Cerebellum (tissue), 4 donors: ENCODE measurements at places on chromosomes 2 and 18. TPM values are rescaled to one million over a fixed set of nuclear protein-coding genes. Genes with fewer than 3 reads are reported as not detected.

Gene TMEM247
- not detected for total RNA-seq

Gene LOXHD1
- 0.18 TPM for total RNA-seq

Gene CCDC74B
- total RNA-seq: 6.0 TPM

Gene STK39
- 37.4 TPM for total RNA-seq

Gene TSPYL6
- 0.18 TPM for total RNA-seq

Gene POTEF
- 0.27 TPM for total RNA-seq

Gene MFSD2B
- 0.64 TPM for total RNA-seq

Gene G6PC2
- total RNA-seq: not detected

Gene CFAP65
- 1.00 TPM for total RNA-seq

Gene PECR
- 50.7 TPM for total RNA-seq

Gene GCKR
- total RNA-seq: 0.54 TPM

Gene TTC21B
- 73.6 TPM for total RNA-seq

Gene PROKR1
- total RNA-seq: 2.7 TPM

Gene NCKAP5
- 25.3 TPM for total RNA-seq

Gene C2orf80
- 12.2 TPM for total RNA-seq

Gene VWC2L
- 4.3 TPM for total RNA-seq

Gene PIKFYVE
- 39.3 TPM for total RNA-seq

Gene DYNAP
- total RNA-seq: not detected

Gene HOXD12
- not detected for total RNA-seq

DNA sequence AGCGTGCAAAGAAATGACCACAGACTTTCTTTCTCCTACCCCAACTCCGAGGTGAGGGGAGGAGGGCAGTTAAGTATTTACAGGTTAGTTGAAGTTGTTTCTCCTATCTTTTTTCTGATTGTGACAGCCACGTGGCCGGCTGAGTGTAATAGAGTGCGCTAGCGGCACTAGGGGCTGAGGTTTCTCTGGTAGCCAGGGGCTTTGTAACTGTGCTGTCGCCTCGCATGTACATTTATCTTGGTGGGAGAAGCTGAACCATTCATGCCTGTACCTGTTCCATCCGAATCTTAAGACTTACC, 214.1 kb upstream of the STON1 start:
- peak; percentile 26 for DNase-seq

- no peak for DNase-seq
Measured at GRCh38 chr18:74834424-74835309, 237.0 kb downstream of the ZNF407 start.

GRCh38 chr2:142241016-142241415, 110.2 kb upstream of the LRP1B start:
- no peak for DNase-seq

GRCh38 chr2:157506586-157506985, 62.7 kb upstream of the CYTIP start:
- no peak for DNase-seq

- DNase-seq: no peak
Measured at GRCh38 chr2:120720746-120721375, 14.8 kb upstream of the GLI2 start.

- no peak for DNase-seq
Measured at GRCh38 chr2:215826376-215826775, 187.0 kb downstream of the MREG start.

DNA sequence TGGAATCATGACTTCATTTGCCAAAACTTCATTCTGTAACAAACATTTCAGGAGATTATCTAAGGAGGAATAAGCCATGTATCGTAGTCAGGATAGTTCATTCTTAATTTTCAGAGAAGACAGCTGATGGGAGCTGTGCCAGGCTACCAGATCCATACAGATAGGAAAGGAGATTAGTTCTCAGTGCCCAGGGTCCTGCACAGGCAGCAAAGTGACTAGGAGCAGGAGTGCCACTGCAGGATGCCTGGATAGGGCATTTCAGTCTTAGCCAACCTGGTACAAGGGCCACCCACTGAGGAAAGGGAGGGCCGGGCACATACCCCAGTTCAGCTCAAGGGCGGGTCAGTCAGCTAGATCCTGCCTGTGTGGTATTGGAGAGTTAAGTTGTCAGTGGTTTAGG, 6.7 kb upstream of the OSR1 start:
- DNase-seq: no peak

DNA sequence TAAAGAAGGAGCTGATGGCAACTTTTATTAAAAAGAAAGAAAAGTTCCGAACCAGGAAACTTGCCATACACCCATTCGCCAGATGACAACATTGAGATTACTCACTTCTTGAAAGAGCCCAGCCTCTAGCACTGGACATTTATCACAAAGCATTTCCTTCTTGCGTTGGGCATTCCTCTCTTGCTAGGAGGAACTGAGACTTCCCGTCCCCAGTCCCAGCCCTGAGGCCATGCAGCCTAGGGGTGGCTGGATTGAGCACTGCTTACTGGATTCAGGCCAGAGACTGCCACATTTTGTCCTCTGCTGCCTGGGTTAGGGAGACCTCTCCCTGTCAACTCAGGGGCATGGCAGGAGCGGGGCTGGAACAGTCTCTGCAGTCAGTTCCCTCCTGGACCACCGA, 80.1 kb downstream of the SDC1 start:
- DNase-seq: no peak

DNA sequence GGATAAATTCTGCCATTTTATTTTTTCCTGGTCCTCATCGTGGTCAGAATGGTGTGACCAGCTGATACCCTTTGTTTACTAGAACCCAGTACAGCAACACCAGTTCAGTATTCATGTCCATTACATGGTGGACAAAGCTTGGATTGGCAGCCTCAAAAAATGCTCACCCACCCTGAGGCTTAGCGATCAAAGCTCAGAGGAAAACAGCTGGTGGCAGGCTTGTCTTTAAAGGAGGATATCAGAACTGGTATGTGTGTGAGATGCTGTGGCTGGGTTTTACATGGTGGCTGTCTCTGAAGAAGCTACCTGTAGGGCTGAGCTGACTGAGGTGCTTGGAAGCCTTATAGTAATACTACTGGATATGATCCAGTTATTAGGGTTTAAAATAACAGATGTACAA, 471.1 kb upstream of the MEX3C start:
- DNase-seq: no peak

DNA sequence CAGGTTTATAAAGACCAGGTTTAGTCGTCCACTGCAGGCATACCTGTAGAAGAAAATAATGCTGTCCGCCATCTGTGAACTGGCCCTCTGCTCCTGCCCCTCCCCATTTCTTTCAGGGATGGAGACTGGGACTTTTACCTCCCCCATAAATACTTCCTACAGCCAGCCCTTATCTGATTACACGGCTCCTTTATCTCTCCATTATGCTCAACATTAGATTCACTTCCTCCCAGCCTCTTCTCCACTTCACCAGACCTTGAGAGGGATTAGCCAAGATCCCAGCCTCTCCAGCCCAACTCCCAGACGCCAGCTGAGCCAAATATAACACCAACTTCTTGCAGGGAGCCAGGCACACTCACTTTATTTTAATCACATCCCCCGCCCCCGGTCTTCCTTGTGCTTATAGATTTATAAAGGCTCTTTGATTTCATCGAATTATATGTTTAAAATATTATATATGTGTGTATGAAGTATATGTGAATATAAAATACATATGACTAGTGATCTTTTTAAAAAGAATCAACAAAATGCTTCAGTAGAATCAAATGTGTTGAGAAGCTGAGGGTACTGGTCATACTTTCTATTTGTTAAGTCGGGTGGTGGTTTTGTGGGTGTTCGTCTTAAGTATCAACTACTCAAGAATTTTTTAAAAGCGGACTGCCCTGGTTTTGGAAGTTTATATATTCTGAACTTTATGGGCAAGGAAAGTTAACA, 81.0 kb downstream of the SPRED2 start:
- DNase-seq: no peak

GRCh38 chr2:113407446-113408099, 29.9 kb upstream of the ZNG1B start:
- no peak for DNase-seq

- DNase-seq: no peak
Measured at GRCh38 chr2:212990697-212991096, 160.7 kb downstream of the IKZF2 start.

DNA sequence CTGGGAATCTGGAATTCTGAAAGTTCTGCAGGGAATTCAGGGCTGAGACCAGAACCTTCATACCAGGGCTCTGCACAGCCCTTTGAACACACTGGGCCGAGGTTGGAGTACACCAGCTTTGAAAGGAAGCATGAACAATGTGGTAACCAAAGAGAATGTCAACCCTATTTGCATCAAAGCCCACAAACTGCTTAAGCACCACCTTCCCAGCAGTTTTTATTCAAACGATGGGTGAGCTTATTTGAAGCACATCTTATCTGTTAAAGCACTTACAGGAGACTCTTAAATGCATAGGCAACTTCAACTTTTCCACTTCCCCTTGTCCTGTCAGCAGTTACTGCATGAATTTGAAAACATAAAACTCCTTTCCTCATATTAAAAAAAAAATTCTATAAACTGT, 96.6 kb downstream of the TXNL1 start:
- no peak for DNase-seq

- DNase-seq: no peak
Measured at GRCh38 chr2:46145840-46146239, 151.4 kb upstream of the EPAS1 start.

GRCh38 chr2:235463893-235464292, 29.9 kb upstream of the AGAP1 start:
- no peak for DNase-seq

- no peak for DNase-seq
Measured at GRCh38 chr2:238151205-238151604, 7.6 kb upstream of the ERFE start.

- DNase-seq: no peak
Measured at GRCh38 chr2:241188361-241189092, at the start of gene ANO7. TSS of gene ANO7 (plus strand) at chr2:241188677. CDS start at chr2:241190064, 1,387 bp downstream.

GRCh38 chr2:37558623-37559022, 112.8 kb downstream of the CDC42EP3 start:
- no peak for DNase-seq

- no peak for DNase-seq
Measured at GRCh38 chr2:157749684-157750083, 121.0 kb upstream of the ACVR1C start.

DNA sequence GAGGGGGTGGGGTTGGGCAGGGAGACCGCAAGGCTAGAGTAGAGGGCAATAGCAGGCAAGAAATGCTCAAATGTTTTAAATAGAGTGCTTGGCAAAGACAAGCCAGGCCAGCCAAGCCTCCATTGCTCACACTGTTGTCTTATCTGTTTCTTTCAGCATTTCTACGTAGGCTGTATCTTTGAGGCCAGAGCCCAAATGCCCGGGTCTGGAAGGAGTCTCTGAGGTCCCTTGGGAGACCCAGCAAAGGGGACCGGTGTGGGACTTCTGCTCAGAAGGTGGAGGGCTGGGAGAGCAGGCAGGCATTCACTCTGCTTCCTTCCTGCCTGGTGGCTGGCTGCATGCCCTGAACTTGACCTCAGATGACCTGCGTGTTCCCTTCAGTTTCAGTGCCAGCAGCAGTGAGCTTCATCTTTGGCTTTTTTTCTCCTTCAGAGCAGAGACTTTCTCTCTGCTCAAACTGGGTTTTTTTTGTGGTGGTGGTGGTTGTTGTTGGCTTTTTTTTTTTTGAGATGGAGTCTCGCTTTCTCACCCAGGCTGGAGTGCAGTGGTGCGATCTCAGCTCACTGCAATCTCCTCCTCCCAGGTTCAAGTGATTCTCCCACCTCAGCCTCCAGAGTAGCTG, 13.7 kb upstream of the TET3 start:
- peak; percentile 61 for DNase-seq

DNA sequence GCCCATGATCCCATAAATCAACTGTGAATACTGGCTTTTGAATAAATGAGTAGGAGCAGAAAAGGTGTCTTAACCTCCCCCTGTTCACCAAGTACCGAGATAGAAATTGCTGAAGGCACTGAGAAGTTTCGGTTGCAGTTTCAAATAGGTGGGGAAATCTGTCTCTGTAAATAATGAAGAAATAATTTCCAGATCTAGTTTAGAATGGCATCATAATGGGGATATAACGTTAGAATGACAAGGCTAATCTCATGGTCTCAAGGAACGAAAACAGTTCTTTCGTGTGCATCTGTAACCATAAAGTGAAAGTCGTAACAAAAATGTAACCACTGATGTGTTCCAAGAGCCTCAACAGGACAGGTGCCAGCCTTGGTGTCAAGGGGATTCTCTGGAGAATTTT, 49.9 kb upstream of the TMEM18 start:
- DNase-seq: no peak

DNA sequence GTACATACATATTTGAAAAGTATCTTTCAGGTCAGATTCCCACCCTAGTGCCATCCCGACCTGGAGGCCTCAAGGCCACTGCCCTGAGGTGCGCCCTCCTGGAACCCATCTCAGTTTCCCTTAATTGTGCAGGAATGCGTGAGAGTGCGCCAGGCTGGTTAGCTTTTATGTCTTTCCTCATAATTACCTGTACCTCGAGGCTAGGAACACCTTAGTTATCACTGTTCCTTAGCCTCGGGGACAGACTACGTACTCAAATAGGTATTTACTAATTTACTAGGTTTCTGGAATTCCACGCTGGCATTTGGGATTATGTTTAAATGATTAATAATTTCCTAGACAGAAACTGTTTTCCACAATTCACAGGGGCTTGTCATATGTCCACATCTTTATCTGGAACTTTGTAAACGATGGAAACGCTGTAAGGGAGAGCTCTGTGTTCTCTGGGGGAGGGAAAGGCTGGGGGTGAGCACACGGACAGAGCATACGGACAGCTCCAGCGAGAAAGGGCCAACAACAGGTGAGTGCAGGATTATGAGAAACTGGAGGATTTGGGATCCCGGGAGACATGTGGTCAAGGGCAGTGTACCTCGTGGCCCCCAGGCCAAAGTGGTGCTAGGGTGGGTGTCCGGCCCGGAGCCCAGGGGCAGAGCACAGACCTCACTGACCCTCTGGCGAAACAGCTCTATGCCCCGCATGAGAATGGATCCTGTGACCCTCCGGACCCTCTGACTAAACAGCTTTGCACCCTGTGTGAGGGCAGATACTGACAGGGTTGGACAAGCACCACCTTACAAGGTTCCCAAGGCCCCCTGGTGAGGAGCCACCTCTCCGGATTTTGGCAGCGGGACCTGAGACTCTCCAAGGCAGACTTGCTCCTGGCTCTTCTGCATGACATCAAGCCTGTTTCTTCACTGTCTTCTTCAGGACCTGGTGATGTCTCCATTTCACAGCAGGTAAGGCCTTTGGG, 102.0 kb upstream of the PXDN start:
- no peak for DNase-seq

DNA sequence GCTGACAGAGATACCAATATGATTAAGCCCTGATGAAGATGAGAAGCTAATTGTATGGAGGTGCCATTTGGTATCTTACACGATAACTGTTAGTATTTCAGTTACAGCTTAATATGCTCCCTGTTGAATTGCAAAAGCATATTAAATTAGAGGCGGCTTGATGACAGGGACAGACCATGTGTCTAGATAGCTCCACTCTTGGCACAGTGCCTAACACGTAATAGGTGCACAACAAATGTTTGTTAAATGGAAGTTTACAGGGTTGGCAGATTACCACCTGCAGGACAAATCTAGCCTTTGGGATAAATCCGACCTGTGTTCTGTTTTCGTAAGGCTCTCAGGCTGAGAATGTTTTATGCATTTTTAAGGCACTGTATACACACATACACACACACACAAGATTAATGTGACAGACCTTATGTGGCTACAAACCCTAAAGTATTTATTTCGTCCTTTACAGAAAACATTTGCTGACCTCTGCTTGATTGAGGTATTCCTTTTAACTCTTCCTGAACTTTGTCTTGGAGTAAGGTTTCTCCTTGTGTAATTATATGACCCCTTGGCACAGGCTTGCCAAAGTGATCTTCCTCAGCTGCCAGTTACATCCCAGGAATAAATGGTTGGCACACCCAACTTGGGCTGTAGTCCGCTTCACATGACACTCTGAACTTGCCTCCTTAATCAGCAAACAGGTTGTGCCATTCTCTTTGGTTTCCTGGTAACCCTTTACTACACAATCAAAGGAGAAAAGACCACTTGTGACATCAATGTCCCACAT, 348.9 kb downstream of the HRH4 start:
- no peak for DNase-seq
